NAMALWA (cell line): ENCODE measurements at places on chromosomes 7 and 10.

- no peak for DNase-seq
Measured at GRCh38 chr10:16271571-16271970, 165.2 kb upstream of the PTER start.

DNA sequence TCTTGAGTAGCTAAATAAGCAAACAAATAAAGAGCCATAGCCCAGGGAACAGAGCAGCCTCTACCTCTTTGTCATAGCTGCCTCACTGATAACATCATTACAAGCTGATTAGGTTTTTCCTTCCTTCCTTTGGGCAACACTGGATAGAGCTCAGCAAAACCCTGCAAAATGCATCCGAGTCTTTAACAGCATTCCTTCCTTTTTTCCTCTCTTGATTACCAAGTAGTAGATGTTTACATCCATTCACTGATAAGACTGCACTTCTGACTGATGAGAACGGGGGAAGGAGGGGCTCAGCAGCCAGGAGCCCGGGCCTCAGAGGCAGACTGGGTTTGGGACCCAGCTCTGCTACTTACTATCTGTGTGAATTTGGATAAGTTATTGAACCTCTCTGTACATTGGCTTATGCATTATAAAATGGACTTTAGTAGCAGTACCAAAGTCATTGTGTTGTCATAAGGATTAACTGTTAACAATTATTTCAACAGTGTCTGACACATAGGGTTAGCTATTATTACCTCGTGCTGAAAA, 214.2 kb downstream of the ANK3 start:
- no peak for DNase-seq

DNA sequence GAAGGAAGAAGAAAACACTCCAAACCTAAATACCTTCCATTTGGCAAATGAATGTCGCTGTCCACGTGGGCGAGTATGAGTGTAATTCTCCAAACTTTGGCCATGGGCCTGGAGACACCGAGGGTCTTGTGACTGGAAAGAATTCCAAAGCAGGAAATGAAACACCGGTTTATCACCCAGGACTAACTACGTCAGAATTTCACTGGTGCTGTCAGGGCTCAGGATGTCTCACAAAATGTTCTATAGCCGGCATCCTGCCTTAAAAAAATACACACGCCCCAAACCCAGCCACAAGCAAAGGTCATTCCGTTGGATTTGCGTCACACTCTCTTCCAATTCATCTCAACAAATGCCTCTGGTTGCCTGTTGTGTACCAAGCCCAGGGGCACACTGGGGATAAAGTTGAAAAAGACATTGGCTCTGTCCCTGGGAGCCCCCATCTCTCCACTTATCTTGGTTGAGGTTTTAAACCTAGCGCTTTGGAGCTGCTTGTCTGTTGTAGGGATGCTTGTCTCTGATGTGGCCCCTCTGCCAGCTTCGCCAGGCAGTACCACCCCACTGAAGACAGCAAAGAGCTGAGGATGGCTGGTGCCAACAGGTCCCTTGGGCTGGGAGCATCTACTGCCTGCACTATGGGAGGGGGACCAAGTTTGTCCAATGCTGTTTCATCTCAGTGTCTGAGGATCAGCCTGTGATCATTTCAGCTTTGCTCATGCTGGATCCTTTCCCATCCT, 31.2 kb downstream of the GSTO2 start:
- DNase-seq = no peak

DNA sequence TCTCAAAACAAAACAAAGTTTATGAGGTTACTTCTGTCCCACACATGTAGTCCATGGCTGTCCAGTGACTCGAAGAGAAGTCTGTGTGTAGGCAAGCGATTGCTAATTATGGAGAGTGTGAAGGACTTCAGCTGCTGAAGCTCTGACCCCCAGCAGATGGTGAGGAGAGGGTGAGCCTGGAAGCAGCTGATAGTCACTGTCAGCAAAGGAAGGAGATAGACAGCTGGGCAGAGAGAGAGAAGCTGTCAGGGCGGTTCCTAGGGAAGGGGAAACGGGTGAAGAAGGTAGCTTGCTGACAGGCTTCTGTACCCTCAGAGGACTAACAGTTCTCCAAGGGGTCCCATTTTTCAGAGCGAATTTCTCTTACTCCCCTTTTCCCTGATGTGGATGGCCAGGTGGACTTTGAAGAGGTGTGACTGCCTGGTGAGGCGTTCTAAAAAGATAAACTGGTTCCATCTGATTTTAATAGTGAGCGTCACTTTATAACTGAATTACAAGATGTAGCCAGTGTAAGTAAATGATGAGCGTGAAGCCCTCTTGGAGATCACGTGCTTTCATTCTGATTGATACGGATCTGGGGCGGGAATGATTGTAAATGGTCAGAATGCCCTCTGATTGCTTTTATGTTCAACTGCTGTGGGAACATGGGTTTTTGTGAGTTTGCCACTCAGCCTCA, 12.1 kb downstream of the ZSCAN21 start:
- no peak for DNase-seq

GRCh38 chr7:21718391-21718790, 175.6 kb downstream of the DNAH11 start:
- no peak for DNase-seq

DNA sequence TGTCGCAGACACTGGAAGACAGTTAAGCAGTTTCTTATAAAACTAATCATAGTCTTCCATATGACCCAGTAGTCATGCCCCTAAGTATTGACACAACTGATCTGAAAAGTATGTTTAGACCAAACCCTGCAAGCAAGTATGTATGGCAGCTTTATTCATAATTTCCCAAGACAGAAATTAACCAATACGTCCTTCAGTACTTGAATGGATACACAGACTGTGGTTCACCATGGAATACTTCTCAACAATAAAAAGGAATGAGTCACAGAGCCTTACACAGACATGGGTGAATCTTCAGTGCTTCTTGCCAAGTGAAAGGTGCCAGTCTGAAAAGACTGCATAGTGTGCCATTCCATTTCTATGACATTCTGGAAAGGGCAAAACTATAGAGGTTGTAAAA, 50.2 kb upstream of the AKR1E2 start:
- no peak for DNase-seq

DNA sequence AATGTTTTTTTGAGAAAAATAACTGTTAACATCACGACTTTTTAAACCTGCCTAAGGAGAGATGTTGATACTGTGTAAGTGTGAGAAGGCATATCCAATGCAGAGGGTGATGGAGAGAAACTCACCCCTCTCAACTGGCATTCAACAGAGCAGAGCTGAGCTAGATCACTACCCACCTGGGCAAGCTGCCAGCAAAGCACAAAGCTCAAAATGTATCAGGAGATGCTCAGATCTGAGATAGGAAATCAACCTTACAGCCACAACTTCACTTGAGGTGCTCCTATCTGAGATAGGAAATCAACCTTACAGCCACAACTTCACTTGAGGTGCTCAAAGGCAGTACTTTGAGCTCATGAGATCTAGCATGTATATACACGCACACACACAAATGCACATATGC, 151.5 kb upstream of the PDE1C start:
- DNase-seq = no peak

- DNase-seq = no peak
Measured at GRCh38 chr10:114932945-114933344, 5.0 kb upstream of the TRUB1 start.

DNA sequence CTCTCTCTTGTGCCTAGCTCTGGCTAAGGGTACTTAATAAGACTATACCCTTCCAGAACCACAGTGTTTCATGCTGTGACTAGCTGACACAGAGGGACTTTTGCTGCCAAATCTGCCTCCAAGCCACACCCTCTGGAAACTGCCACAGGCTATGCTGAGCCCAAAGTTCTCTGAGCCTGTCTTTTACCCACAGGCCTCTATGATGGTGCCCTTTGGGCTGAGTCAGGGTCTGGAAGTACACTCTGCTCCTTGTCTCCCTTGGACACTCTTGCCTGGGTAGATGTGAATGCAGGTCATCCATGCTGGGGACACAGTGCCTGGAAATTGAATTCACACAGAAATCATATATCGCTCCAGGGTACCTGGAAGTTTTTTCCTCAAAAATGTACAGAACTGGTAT, 22.6 kb downstream of the DYDC1 start:
- DNase-seq = no peak

DNA sequence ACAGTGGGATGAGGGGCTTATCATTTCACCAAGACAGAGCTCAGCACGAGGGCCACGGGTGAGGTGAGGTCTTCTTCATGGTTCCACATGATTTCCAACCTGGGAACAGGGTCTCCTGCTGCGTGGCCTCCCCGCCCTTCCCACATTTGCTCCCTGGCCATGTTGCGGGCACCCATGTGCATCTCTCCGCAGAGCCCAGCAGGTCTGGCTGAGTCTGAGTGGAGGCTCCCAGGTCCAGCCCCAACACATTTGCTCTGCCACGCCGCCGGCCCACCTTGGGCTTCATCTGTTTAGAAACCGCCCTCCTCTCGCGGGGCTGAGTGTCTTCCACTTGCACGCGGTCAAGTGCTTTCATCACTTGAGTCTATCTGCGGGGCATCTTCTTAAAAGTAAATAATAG, 14.8 kb upstream of the PRKAR1B start:
- DNase-seq = no peak

DNA sequence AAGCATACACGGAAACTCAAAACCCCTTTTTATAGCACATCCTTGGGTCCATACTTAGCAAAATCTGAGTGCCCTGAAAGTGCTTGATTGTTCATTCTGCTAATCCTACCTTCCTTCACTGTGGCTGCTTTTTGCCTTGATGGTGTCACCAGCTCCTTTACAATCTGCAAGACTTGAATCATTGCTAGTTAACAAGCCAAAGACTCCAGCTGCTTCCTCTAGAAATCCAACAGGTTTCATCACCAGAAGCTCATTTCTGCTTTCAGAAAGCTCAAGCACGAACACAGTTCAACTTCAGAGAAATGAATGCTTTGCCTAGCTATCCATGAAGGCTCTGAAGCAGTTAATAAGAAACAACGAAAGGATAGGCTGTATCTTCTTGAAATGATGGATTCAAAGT, 38.0 kb downstream of the USP6NL start:
- peak; percentile 77 for DNase-seq

DNA sequence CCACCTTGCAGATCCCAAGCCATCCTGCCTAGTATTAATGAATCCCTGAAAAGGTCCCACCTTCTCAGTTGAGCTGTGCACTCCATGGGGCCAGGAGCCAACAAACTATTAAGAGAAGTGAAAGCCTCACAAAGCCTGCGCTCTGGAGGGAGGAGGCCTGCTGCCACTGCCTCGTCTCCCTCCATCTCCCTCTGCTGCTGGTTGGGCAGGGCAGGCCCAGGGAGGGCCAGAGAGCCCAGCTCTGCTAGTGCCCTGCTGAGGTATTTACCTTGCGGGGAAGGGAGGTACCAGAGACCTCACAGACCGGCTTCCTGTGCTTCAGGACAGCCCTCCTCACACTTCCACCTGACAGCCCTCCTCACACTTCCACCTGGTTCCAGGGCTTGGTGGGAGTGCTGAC, 171.5 kb downstream of the SH3PXD2A start:
- no peak for DNase-seq

- DNase-seq = no peak
Measured at GRCh38 chr10:62560201-62560819, 186.1 kb downstream of the ZNF365 start.

DNA sequence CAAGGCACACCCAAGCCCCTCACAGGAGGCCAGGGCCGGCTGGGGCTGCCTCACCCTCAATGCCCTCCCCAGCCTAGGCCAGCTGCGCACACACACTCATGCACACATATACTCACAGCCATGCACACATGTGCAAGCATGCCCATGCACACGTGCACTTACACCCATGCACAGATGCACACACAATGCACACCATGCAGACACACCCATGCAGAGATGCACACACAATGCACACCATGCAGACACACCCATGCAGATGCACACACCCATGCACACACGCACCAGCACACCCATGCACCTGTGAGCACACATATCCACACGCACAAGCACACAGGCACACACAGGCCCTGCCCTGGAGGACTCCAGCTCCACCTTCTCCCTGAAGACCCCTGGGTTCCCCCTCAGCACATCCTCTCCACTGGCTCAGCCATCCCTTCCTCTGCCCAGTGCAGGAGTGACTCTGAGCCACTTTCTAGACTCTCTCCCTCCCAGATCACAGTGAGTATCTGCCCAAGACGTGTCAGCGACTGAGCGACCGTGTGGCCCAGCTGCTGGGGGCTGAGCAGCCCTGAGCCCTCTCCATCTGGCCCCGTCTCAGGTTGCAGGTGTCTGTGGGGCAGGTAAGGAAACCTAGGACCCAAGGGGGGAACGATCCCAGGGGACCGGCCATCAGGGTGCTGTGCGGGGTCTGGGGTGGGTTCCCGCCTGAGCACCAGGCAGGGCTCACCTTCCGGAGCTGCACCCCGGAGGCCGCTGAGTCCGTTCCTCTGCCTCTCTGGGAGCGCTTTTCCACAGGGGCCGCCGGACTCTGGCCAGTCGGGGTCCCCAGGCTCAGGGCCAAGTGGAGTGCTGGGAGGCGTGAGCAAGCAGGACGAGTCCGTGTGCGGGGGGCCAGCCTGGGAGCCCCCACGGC, 25.8 kb downstream of the AP5Z1 start:
- DNase-seq = no peak

DNA sequence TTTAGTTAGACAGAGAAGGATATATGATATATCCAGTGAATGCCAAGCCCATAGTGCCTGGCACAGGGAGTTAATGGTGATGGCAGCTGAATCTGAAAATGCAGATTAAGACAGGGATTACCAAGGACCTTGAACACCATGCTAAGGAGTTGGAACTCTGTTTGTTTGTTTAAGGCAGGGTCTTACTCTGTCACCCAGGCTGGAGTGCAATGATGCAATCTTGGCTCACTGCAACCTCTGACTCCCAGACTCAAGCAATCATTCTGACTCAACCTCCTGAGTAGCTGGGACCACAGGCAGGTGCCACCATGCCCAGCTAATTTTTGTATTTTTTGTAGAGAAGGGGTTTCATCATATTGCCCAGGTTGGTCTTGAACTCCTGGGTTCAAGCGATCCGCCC, 1.6 kb downstream of the AKR1D1 start:
- no peak for DNase-seq

DNA sequence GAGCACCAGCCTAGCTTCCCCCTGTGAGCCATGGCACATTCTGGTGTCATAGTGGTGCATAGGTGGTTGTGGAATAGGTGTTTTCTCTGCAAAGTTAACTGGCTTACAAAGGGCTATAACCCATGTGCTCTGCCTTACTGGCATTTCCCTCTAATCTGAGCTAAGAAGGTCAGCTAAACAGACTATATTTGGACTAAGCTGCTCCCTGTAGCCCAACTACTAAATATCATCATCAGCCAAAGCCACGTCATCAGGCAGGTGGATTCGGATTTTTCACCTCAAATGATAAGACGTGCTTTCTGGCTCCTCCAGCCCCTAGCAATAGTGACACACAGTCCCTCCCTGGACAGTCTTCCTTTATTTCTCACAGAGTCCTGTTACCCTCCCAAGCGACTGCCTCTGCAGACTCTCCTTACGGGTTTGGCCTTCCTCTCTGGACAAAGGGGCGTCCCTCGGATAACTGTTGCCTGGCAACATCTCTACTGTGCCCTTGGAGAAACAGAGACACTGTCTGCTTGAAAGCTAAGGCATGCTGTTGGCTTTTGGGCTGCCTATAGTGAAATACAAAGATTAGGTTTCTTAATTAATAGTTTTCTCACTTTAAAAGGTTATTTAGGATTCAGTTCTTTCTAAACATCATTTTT, 9.1 kb downstream of the SLC13A4 start:
- no peak for DNase-seq

GRCh38 chr10:30434273-30435072, 489 bp downstream of the MAP3K8 start:
- DNase-seq = peak; percentile 79
